ENCODE measurements at places on chromosomes 4 and X.

DNA sequence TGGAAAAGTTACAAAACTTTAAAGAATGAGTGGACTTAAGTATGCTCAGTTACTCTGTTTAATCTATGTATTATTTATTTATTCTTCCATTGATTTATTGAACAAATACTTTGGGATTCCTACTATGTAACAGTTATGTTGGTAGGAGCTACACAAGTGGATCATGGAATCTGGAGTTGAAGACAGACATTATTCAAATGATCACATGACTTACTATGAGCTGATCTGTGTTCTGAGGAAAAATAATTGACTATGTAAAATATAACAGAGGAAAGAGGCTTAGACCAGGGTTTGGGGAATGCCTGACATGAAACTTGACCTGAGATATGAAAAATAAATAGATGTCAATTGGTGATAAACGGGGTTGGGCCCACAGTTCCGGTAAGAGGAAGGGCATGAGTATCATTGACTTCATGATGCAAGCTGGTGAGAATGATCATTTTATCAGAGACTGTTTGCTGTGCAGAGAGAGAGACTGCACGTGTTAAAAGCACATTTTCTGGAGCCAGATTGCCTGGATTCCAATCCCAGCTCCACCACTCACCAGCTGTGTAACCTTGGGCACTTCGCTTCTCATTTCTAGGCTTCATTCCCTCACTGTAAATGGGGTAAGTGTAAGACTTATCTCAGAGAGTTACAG is 179.0 kb downstream of the SPCS3 start:
- DNase-seq: no peak

GRCh38 chr4:112923516-112923915 is 125.9 kb upstream of the ANK2 start:
- DNase-seq: no peak

DNA sequence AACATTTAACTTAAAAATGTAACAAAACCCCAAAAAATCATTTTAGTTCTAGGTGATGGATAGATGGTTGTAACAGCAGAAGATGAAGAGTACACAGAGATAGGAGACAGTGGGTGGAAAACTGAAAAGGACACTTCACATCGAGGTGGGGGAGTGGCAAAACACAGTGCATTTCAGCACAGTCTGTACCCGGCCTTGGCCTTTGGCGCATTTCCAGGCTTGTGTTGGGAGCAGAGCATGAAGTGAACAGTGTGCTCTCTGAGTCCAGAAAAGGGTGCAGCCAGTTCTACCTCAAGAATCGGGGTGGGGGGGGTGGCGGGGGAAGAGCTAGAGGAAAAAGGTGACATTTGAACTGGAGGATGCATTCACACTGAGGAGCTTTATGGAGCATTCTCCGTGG is 4.3 kb downstream of the TSPYL2 start:
- DNase-seq: no peak

- DNase-seq: no peak
Observed at GRCh38 chrX:124328765-124329164, 3.7 kb upstream of the TEX13D start.

GRCh38 chr4:37998226-37998625 is 38.0 kb downstream of the PTTG2 start:
- no peak for DNase-seq

- DNase-seq: no peak
Observed at GRCh38 chr4:170736710-170737109, 647.0 kb upstream of the AADAT start.

DNA sequence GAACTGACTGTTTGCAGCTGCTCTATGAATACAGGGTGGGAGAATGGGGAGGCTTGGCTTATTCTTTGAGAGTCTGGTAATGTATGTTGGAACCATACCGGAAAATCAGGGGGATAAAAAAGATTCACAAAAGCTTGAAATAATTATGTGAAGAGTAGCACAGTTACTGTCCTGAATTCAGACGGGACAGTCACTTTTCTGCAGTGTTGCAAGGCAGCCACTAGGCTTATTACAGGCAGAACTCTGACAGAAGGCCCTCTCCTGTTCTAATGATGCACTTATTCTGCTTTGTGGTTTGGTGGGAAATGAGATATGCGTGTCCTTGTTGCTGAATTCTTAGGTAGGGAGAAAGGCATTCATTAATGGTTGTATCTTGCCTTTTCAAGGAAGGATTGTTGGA is 37.2 kb downstream of the GUCY1B1 start:
- no peak for DNase-seq

GRCh38 chr4:150656891-150657290 is 74.9 kb downstream of the MAB21L2 start:
- DNase-seq: no peak

GRCh38 chr4:74166135-74166534 is 8.2 kb downstream of the MTHFD2L start:
- no peak for DNase-seq

- DNase-seq: no peak
Observed at GRCh38 chr4:169158046-169158445, 112.7 kb downstream of the SH3RF1 start.

- DNase-seq: no peak
Observed at GRCh38 chr4:81040012-81040659, 9.6 kb downstream of the BMP3 start.

- no peak for DNase-seq
Observed at GRCh38 chr4:107562316-107562715, 157.7 kb downstream of the PAPSS1 start.

DNA sequence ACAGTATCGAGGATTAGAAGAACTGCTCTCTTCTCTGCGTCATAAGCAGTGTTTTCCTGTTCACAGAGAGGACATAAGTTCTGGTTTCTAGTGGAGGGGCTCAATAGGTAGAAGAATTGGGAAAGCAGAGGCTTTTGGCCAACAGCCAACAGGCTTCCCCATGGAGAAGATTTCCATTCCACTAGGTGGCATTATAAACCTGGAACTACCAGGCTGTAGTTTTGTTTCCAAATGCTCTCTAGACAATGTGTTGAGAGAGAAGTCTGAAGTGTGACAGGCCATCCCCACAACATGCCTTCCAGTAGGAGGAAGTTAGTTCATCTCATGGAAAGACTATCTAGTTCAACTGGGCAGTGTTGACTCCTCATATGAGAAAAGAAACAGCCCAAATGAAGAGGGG is 63.8 kb upstream of the ANXA10 start:
- DNase-seq: no peak

DNA sequence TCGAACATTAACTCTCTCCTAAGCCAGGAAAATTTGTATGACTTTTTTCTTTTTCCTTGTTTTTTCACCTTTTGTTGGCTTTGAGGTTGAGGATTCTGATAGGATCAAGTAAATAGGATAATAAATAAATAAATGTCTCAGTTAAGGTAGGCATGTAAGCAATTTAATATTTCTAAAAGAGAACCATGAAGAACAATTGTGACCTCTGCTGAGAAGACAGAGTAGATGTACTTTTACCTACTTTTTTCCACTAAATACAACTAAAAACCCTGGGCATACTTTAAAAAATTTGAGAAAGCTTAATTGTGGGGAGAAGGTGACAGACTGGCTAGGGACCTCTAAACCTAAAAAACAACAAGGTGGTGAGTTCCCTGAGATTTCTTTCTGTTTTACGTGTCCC is 31.6 kb upstream of the CLNK start:
- DNase-seq: no peak

DNA sequence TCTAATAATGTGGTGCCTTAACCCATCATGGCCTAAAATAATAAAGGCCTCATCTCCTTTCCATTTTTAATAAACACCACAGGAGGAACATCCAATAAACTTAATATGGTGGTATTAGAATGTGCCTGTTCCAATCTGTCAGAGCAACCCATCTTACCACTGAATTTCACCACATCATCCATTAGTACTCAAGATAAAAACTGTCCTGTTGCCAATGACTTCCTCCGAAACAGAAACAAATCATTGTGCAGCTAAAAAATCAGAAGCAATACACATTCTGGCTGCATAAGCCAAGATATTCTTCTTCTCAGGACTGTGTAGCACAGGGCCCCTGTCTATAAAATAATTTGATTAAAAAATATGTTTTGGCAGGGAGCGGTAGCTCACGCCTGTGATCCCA is 18.5 kb downstream of the TLR10 start:
- DNase-seq: no peak

DNA sequence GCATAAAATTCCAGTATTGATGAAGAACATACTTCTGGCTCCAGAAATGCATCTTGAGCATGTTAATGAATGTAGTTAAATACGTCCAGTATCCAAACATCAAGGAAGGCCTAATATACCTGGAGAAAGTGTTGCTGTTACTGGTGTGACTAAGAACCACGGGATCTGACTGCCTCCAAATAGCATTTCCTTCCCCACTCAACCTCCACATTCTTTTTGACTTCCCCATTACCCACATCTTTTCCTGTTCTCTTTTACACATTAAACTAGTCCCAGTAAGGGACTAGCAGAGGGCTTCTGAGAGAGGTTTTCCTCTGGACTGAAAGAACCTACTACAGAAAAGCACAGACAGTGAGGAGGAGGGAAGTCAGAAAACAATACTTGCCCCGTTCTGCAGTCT is 482.8 kb upstream of the HTR2C start:
- DNase-seq: no peak

DNA sequence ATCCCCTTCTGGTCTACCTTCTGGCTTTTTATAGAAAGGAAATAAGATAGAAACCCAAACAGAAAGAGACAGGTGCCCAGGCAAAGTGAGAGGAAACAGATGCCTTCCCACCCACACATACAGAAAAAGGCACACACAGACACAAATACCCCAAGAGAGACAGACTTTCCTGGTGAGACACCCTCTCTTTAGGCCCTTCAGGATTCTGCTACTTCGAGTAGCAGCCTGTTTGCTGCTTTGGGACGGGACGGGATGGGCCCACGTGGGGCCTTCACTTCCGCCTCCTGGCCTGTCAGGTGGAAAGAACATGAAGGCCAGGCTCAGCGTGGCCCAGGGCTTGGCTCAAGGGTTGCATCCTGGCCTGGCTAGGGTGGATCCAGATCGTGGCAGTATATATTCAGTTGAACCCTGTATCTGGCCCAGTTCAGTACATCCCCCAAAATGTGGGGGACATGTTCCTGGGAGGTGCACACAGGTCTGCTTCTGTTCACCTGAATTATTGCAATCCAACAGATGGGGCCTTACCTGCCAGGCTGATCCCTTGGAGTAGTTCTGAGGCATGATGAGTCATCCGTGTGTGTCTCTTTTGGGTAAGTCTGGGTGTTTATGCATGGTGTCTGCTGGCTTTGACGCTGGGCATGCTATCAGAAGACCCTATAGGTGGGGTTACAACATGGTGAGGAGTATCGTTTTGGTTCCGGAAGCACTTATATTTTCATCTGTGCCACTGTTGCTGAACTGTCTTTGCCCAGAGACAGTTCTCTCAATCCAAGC is 2.4 kb downstream of the ZNF275 start:
- DNase-seq: no peak

GRCh38 chrX:140432346-140433175 is 72.3 kb downstream of the SOX3 start:
- DNase-seq: no peak

- no peak for DNase-seq
Observed at GRCh38 chr4:157265281-157265680, 44.8 kb downstream of the GRIA2 start.

- no peak for DNase-seq
Observed at GRCh38 chr4:145279122-145279960, 99.0 kb upstream of the OTUD4 start.

- DNase-seq: peak; percentile 31
Observed at GRCh38 chr4:5027346-5027745, 8.1 kb upstream of the CYTL1 start.

DNA sequence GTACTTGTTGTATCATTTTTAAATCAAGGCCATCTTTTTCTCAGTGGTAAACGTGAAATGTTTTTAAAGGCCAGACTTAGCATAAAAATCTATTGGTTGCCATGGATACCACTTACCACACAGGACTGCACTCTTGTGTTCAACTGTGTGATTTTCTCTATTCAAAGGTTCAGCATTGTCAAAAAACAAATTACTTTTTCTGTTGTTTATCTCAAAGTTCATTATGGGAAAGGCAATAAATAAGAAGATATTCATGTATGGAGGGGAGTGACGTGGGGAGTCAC is 231.0 kb upstream of the GATB start:
- no peak for DNase-seq

GRCh38 chr4:1984406-1985191 is 24.2 kb downstream of the NELFA start:
- DNase-seq: peak; percentile 31

GRCh38 chrX:47628982-47629381 is 748 bp downstream of the CFP start:
- DNase-seq: no peak

DNA sequence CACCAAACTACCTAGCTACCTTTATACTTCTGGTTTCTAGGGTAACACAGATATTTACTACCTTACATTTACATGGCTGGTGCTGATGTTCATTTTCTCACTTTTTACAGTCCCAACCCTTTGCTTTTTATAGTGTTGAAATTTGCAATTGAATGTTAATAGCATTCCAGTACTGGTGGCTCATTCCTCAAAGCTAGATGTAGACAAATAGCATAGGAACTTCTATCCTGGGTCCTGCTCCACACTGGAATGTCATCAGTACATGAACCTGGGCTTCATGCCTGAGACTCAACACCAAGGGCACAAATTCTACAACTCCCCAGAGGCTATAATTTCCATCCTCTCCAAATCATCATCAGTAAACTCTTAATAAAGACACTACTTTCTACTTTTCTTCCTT is 10.3 kb upstream of the TRMT2B start:
- DNase-seq: no peak

GRCh38 chr4:3066836-3067400 is 7.4 kb downstream of the HTT-AS start:
- DNase-seq: no peak

DNA sequence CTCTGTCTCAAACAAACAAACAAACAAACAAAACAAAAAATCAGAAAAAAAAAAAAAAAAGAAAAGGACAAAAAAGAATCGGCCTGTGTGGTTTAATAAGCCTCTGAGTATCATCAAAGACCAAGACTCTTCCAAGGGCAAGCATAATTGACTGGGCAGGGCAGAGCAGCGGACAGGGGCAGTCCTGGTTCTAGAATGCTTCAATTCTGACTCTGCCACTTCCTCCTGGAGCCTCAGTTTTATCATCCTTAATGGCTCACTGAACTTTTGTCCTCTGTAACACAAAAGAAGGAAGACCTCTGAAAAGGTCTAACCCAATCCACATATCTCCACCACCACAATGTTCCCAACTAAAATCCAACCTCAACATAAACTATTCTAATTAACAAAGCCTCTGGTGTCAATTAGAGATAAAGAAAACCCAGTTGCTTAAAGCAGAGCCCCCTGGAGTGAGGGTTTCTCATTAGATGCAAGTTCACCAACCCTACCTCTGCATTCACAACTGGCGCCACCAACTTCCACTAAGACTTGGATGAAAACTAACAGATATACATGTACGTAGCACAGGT is 51.7 kb downstream of the TBC1D9 start:
- DNase-seq: no peak

DNA sequence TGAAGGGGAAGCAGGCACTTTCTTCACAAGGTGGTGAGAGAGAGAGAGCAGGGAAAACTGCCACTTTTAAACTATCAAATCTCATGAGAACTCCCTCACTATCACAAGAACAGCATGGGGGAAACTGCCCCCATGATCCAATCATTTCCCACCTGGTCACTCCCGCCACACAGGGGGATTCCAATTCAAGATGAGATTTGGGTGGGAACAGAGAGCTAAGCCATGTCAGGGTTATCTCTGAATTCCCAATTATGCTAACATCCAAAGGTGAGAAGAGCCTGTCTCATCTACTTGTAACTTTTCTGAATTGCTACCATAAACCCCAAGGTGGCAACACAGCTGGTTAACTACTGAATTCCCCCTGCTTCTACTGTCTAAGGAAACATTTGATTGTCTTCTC is 758.5 kb downstream of the ADGRL3 start:
- DNase-seq: no peak

GRCh38 chr4:15652191-15652590 is 3.0 kb downstream of the FBXL5 start:
- DNase-seq: no peak

- DNase-seq: no peak
Observed at GRCh38 chr4:88819818-88820697, 122.4 kb upstream of the NAP1L5 start.

All from DND-41 (cell line).